Ovary (tissue), 10 donors: ENCODE measurements at places on chromosomes 5 and 9. TPM values are rescaled to one million over a fixed set of nuclear protein-coding genes. Genes with fewer than 3 reads are reported as not detected.

TRIM41 gene
- total RNA-seq: 17.6 TPM

APBA1 gene
- 2.8 TPM for total RNA-seq

SPATA31D4 gene
- not detected for total RNA-seq

OTP gene
- not detected for total RNA-seq

LCN9 gene
- not detected for total RNA-seq

ADRB2 gene
- total RNA-seq: 2.3 TPM

SLC6A3 gene
- 0.46 TPM for total RNA-seq

INSL4 gene
- total RNA-seq: not detected

ASTN2 gene
- 3.2 TPM for total RNA-seq

PLPPR1 gene
- total RNA-seq: not detected

GFI1B gene
- total RNA-seq: not detected

GCNT4 gene
- total RNA-seq: 1.9 TPM

WDR38 gene
- 1.2 TPM for total RNA-seq

TEK gene
- total RNA-seq: 3.3 TPM

PRDM9 gene
- not detected for total RNA-seq

LSM11 gene
- 5.1 TPM for total RNA-seq

FBP2 gene
- total RNA-seq: not detected

PRELID2 gene
- total RNA-seq: 32.4 TPM

FOXD1 gene
- 0.48 TPM for total RNA-seq

JAKMIP2 gene
- total RNA-seq: 0.41 TPM

DMRT3 gene
- total RNA-seq: not detected

MARCOL gene
- total RNA-seq: 0.20 TPM

SECISBP2 gene
- total RNA-seq: 51.1 TPM

HTR1A gene
- 1.7 TPM for total RNA-seq

IL13 gene
- not detected for total RNA-seq

ARL14EPL gene
- total RNA-seq: not detected

HK3 gene
- total RNA-seq: 9.9 TPM
